ENCODE measurements at places on chromosomes 7 and 10.

- DNase-seq: no peak
Observed at GRCh38 chr7:30285067-30285535, 704 bp downstream of the ZNRF2 start.

GRCh38 chr7:22864855-22865601, 42.4 kb upstream of the TOMM7 start:
- no peak for DNase-seq

GRCh38 chr7:48887500-48887899, 36.8 kb upstream of the CDC14C start:
- DNase-seq: no peak

DNA sequence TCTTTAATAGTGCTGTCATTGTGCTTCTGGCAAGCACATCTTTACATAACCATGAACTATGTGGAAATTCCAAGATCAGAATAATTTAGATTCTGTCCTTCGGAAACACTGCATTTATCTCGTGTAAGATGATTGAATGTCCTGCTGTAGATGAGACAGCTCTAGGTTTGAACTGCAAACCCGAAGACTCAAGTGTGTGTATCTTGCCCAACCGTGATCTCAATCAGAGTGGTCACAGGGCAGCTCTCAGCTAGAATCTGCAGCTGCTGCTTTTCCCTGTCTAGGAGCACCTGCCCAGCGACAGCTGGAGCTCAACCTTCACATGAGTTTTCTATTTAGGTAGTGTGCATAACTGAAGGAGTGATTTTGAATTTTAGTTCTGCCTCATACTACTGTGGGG, 17.5 kb upstream of the KIF20B start:
- no peak for DNase-seq

GRCh38 chr10:76581506-76582256, 1055.9 kb downstream of the KCNMA1 start:
- DNase-seq: no peak

GRCh38 chr10:19987931-19988330, 171.7 kb downstream of the PLXDC2 start:
- no peak for DNase-seq

- no peak for DNase-seq
Observed at GRCh38 chr10:91694170-91694794, 61.4 kb upstream of the PPP1R3C start.

All from urinary bladder (tissue), 4 donors.